GOT3 (cell line): ENCODE measurements at places on chromosomes 5 and 9.

DNA sequence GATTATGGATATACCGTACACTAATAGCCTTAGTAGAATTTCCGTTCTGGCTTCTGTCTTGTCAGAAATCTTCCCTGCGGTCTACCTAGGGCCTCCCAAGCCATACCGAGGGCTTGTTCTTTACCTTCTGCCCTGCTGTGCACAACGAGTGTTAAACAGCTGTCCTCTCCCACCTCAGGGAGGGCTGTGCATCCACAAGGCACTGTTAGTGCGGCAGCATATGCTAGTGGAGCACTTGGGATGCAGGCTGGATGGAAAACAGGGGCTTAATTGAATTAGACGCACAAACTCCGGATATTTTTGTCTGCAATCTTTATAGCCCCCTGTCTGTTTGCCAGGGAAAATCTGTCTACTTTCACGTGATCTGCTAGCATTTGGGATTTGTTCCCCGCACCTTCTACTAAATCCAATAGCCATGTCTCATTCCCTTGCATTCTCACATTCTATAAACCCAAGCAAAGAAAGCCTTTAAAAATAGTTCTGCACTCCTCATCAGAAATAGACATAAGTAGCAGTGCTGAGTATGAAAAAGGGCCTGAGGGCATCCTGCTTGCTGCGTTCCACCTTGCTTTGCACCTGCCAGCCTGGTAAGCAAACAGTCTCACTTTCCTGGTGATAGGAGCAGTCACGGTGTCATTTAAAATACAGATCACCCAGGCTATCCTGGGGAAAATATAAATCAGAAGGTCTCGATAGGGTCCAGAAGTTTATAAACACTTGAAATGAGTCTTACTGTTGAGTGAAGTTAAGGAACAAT is 382.6 kb downstream of the RASEF start:
- no peak for DNase-seq

DNA sequence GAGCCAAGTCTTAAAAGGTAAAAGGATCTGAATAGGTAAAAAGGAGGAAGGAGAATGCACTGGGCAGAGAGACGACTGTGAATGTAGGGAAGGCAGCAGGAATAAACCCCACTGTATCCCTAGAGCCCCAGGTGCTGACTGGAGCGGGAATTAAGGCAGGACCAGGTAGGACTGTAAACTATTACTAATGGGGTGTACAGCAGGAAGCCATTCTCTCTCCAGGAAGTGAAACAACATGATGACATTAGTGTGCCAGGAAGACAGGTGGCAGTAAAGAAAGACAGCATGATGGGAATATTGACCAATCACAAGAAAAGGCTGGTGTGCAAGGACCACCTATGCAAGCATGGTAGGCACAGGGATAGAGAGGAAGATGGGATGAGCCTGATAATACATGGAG is 433.0 kb downstream of the DNAH5 start:
- DNase-seq, result no peak

- no peak for DNase-seq
Observed at GRCh38 chr9:23412046-23412445, 414.0 kb downstream of the ELAVL2 start.

DNA sequence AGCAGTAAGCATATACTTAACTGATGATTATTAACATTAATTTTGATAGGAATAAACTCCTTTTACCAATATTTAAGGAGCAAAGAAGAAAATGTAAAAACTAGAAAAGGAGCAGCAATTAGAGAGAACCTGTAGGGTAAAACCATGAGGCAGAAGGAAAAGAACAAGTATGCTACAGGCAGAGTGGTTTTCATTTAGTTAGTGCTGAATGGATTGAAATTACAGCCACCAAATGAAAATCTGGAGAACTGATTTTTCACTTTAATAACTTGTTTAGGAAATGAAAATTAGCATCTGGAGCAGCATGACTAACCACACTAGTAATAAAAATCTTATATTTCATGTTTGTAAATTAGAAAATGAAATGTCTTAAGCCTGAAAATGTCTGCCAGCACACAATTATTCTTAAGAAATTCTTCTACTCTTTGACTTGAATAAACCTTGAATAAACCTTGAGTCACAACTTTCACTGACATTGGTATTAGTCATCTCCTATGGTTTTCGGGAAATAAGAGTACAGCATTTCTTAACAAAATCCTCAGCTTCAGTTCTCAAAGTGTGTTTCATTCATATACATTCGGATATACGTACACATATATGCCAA is 1504.9 kb upstream of the C9orf72 start:
- no peak for DNase-seq

- DNase-seq, result no peak
Observed at GRCh38 chr5:64077589-64077988, 88.1 kb upstream of the RNF180 start.

GRCh38 chr5:89282554-89283510 is 399.8 kb upstream of the MEF2C start:
- no peak for DNase-seq

DNA sequence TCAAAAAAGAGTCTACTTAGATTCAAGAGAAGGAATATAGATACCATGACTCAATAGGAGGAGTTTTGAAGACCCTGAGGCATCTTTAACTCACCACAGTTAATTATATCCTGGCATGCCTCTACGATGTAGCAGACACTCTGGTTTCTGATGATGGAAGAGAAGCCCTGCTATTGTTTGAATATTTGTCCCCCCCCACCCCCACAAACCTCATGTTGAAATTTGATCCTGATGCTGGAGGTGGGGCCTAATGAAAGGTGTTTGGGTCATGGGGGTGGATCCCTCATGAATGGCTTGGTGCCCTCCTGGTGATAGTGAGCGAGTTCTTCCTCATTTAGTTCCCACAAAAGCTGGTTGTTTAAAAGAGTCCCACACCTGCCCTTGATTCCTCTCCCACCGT is 147.9 kb upstream of the TBCA start:
- DNase-seq, result no peak
